Stimulated activated CD8-positive, alpha-beta memory T cell treated with anti-CD3 and anti-CD28 coated beads, Interleukin-15, amount 100 ng/mL, for 24 hours (primary cell): ENCODE measurements at places on chromosomes 1 and 21.

GRCh38 chr1:53344921-53345838, 17.3 kb upstream of the LRP8 start:
- no peak for DNase-seq

DNA sequence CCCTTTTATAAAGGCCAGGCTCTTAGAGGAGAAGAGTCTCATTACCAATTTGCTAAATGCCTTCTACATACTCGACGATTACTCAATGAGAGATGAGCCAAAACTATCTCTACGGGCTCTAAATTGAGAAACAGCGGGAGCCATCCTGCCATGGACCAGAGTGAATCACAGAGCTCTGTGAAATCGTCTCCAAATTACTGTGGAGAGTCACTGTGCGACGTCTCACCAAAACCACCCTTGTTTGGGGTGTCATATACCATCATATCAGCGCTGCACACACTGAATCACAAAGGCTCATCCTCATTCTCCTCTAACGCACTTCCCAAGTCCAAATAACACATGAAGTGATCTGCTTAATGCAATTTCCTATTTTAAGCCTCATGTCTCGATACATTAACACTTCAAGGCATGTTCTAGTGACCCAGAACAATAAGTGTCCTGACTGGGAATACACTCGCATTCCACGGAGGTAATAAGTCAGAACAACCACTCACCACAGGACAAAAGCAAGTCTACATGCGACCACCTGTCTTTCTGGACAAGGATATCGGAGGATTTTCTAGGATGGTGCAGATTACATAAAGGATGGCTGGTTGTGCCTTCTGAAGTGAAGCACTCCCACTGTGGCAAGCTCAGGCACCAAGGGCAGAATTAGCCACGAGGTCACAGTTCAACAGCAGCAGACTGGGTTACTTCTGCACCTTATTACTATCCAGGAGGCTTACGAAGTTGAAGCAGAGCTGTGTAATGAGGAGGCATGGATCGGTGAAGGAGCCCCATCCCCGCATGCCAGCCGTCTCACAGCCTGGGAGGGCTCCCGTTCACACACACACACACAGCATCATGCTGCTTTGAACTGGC, 44.3 kb downstream of the NID1 start:
- DNase-seq, result no peak

DNA sequence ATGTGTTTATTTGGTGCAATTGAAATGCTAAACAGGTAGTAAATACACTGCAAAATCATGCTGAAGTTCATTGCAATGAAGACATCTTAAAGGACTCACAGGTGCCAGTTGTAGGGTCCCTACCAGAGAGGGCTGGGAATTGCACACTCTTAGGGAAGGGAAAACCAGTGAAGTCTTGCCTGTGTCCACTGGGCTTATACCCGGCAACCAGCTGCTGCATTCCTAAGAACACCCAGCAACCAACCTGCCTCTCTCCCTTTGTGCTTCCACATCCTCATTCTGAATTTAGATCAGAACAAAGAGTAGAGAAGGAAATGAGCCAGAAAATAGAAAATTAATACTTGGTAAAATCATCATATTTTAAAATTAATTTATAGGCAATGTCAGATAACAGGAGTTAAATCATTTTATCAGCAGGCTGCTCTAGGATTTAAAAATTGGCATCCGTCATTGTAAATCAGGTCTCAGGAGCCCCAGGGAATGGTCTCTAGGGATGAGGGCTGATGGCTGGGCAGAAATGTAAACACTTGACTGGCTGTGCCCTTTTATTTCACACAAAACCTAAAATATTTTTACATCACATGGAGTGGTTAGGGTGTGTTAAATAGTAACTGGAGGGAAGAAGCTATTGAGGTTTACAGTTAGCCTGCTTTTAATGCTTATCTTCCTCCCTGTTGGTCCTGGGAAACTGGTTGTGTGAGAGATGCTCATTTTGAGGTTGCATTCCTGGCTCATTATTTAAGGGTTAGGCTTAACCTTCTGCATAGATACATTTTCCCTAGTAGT, 31.3 kb downstream of the PTGFRN start:
- no peak for DNase-seq

DNA sequence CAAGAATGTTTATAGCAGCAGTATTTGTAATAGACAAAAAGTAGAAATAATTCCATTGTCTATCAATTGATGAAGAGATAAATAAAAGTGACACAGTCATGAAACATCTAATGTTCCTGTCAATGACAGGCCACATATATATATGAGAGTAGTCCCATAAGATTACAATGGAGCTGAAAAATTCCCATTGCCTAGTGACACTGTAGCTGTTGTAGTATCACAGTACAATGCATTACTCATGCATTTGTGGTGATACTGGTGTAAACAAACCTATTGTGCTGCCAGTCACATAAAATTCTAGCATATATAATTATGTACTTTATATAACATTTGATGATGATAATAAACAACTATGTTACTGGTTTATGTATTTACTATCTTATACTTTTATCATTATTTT, 141.9 kb upstream of the LYPLAL1 start:
- no peak for DNase-seq

GRCh38 chr1:109891930-109892329, 18.7 kb upstream of the CSF1 start:
- no peak for DNase-seq
